ENCODE measurements at places on chromosomes 16 and 17.

- DNase-seq: no peak
Measured at GRCh38 chr17:75109046-75109406, 743 bp upstream of the ARMC7 start.

GRCh38 chr17:65557349-65558310, 3.8 kb downstream of the AXIN2 start:
- no peak for DNase-seq

DNA sequence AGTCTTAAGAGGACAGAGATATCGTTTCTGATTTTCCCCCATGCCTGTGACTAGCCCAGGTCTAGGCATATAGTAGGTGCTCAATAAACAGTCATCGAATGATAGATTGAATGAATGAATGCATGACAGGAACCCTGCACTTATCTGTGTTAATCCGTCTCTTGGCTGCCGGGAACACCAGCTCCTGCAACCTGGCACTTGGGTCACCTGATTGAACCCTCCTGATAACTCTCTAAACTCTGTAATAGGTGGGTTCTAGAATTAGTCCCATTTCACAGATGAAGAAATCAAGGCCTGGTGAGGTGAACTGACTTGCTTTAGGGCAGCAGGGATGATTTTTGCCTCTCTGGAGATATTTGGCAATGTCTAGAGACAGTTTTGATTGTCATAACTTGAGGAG, 43.7 kb downstream of the ABCC1 start:
- no peak for DNase-seq

DNA sequence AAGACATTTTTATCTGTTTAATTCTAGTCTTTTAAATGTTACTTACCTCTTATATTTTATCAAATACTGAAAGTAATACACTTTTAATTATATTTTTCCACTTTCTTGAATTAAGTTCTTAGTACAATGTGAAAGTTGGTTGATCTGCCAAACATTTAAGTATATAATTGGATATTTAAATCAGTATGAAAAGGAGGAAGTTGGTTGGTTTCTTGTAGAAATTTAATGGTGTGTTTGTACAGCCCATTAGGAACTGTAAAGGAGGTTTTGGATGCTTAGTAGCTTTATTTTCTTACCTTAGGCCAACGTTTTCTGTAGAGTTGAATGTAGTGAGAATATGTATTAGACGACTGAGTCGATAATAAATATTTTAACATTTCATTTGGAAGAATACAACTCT, 5.4 kb downstream of the NFATC3 start:
- DNase-seq: no peak
